Fibroblast of skin of right biceps (primary cell): ENCODE measurements at places on chromosomes 2 and 18.

GRCh38 chr18:62285281-62285680, 39.8 kb upstream of the TNFRSF11A start:
- no peak for DNase-seq

GRCh38 chr2:1499033-1499795, 86.0 kb downstream of the TPO start:
- no peak for DNase-seq

GRCh38 chr2:4110273-4110672, 406.9 kb downstream of the DCDC2C start:
- DNase-seq, result no peak

DNA sequence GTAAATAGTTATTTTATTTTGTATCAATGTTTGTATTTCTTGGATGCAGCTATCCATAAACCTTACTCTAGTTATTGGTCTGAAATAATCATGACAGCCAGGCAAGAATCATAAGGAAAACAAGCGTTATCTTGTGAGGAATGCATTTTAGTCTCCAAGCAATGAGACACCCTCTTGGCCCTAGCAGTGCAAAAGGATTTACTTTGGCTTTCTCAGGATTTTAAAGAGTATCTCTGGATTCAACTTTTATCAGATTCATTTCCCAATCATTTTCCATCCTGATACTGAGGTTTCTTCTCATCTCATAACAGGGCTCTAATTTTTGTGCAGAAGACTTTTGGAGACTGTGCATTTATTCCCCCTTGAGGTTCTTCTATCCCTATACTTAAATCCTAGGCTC, 480.8 kb downstream of the TMX3 start:
- DNase-seq, result no peak

GRCh38 chr2:240848900-240849680, 19.5 kb upstream of the AGXT start:
- DNase-seq, result no peak

GRCh38 chr2:40087434-40087833, 308.4 kb upstream of the THUMPD2 start:
- no peak for DNase-seq

- DNase-seq, result no peak
Measured at GRCh38 chr2:23617811-23618215, 232.8 kb downstream of the KLHL29 start.

DNA sequence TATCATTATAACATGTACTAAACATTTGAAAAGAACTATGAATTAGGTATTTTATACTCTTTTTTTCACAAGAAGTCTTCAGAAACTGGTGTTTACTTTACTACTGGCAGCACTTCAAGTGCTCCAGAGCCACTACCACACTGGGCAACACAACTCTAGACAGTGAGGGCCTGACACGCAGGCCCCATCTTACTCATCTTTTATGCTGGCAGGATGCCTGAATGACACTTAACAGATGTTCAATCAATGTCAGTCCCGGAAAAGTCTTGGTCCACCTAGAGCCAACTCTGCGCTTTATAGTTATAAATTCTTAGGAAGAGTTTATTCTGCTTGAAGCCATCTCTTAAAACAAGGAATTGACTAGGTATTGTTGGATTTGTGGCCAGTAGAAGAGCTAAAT, 8.7 kb upstream of the WIPF1 start:
- peak; percentile 94 for DNase-seq

- peak; percentile 89 for DNase-seq
Measured at GRCh38 chr2:177245010-177245422, 19.5 kb downstream of the NFE2L2 start.
